ENCODE measurements at places on chromosomes 13 and 19.

GRCh38 chr19:19538061-19538784 is at the start of gene CILP2:
Gene CILP2, plus strand, starts transcription at chr19:19538265. Its CDS starts 85 bp downstream, at chr19:19538350.
- DNase-seq: no peak

DNA sequence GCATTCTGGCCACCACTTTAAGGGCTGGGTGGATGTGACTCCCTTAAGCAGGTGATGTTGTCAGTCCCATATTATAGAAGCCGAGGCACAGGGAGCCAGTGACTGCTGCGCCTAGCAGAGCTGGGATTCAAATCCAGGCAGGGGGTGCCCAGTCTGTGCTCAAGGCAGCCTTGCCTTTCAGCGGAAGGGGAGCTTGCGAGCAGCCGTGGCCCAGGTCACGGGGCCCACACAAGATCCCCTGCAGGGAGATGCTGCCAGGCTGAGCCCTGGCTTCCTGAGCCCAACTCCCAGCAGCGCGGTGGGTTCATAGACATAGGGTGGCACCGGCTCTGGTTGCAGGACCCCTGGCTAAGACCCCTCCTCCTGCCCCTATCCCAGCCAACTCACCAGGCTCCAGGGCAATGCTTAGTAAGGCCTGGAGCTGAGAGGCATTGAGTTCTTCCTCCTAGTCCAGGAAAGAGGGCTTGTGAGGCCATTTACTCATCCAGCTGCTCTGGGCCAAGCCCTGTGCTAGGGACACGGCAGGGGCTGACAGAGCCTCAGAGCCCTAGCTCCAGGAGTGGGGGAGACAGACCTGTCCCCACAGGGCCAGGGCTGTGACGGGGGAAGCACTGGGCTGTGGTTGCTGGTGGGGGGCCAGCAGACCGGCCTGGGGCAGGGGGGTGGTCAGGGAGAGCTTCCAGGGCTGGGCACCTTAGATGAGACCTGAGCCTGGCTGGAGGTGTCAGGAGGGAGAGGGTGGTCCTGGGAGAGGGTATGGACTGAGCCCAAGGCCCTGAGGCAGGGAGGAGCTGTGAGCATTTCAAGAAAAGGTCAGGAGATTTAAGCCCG is 9.6 kb downstream of the CAPN12 start:
- peak; percentile 24 for DNase-seq

GRCh38 chr19:17611462-17612244 is 56.2 kb downstream of the COLGALT1 start:
- DNase-seq: no peak

DNA sequence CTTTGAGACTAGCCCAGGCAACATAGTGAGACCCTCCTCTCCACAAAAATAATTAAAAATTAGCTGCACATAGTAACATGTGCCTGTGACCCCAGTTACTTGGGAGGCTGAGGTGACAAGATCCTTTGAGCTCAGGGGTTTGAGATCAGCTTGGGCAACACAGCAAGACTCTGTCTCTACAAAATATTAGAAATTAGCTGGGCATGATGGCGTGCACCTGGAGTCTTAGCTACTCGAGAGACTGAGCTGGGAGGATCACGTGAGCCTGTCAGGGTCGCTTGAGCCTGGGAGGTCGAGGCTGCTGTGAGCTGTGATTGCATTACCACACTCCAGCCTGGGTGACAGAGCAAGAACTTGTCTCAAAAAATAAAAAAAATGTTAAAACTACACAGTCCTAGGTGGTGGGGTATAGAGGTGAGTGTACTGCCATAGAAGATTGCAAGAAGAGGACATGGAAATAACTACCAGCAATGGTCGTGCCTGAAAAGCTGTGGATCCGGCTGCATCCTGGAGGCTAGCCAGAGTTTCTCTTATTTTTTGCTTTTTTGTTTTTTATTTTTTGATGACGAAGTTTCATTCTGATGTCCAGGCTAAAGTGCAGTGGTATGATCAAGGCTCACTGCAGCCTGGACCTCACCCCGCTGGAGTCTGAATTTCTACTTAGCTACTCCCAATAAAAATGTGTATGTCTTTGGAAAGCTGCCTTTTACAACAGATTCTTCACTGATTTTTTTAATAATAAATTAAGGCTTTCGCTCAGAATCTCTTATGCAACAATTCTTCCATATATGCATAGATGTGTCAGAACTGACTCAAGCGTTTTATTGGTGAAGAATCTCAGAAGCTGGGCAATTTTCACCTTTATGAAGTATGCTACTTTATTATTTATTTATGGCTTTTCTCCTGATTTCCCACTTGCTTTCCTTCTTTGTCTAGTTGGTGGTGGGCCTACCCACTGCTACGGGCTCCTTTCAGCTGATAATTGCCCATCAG is 393.8 kb downstream of the TSHZ3 start:
- no peak for DNase-seq

DNA sequence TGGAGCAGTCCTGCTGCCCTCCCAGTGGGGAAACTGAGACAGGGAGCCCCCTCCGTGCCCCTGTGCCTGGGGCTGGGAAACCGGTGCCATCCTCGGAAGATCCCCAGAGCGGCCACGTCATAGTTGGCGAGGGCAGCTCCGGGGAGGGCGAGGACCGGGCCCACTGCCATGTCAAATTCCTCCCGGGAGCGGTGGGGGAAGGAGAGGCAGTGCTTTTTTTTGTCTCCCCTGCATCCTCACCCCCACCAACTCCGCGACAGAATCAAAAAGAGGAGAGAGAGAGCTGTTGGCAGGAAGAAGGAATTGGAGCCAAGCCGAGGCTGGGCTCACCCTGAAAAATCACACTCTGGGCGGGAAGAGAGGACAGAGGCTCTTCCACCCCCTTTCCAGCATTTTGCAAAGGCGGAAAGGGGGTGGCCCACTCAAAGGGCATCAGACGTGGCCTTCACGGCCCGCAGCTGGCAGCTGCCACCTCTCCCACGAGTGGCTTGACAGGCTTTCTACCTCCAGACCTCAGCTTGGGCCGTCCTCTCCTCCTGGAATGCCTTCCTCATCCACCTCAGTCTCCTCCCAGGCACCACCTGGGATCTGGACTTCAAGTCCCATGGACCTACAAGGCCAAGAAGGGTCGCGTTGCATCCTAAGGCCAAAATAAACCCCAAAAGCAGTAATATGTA is 19.6 kb upstream of the NFIC start:
- DNase-seq: no peak

- DNase-seq: no peak
Observed at GRCh38 chr13:50588491-50589130, 254.9 kb downstream of the DLEU7 start.

DNA sequence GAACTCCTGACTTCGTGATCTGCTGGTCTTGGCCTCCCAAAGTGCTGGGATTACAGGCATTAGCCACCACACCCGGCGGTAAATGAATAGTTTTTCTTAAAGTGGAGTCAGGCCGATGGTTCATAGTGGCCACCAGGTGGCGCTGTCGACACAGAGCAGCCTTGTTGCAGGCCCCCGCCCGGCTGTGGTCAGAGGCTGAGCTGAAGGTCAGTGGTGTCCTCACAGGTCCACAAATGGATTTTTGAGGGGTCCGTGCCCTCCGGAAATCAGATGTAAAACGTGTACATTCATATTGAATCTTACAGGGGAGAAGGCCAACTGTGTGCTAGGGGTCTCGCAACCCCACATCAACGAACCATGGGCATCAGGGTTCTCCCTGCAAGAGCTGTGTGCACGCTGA is 13.4 kb upstream of the WDR18 start:
- DNase-seq: no peak

DNA sequence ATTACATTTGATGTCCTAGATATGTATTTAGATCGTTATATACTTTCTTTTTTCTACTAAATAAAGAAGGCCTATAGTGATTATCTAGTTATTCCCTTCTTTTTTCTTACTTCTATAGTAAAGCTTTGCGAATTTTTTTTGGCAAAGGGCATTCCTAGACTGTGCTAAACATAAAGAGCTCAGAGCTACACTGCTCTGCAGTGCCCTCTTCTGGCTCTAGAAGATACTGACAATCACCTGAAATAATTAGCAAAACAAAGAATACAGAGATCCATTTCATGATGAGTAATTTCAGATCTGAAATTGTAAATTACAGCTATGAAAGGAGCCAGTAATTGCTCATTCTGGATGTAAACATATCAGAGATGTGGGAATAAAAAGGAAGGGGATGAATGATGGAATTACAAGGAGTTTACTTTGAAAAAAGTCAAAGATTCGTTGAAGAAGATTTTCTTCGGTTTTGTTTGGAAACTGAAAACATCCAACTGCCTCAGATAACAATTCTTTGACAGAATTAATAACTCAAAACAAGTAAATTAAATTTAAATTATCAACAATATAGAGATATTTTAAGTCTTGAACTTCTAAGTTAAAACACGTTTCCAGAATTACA is 288.5 kb downstream of the NALCN start:
- DNase-seq: no peak

DNA sequence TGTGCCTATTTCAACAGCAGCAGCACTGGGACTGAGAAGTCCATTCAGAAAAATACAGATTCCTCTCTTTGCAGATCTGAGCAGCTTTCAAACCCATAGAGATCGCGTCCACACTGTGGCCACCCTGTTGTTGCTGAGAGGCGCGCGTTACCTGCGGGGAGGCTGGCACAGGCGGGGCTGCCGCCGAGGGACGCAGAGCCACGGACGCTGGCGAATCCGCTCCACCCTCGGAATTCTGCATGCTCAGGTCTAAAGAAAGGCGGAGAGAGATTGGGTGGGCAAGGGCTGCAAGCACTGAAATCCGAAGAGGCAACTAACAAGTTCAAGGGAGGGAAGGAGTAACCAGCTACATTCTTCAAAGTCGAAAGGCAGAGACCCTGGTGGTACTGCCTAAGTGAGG is 63.0 kb downstream of the RFX2 start:
- no peak for DNase-seq

- no peak for DNase-seq
Observed at GRCh38 chr19:3572855-3573161, at the start of gene HMG20B. Gene HMG20B, plus strand, starts transcription at chr19:3572944. Its CDS starts 366 bp downstream, at chr19:3573310.

- DNase-seq: no peak
Observed at GRCh38 chr13:69180034-69180433, 927.6 kb upstream of the ATXN8OS start.

All from activated T-helper 1 cell treated with anti-CD3 and anti-CD28 coated beads, Interleukin-12 subunit alpha, Interleukin-12 subunit beta, Interleukin-2, Interleukin-4 antibody, amounts not matched to agents 30 ng/mL and 10 ng/mL and 1 ng/mL, durations not matched to agents 14 hours and 24 hours and 36 hours (primary cell).